Osteoblast (primary cell): ENCODE measurements at places on chromosomes 1 and 21.

GRCh38 chr1:16294219-16295212 lies 57.5 kb upstream of the CPLANE2 start:
- H3K27me3 ChIP-seq, result no peaks in the 10 kb centered on the region
- peaks cover 19% of the 10 kb centered on the region for H3K36me3 ChIP-seq
- H3K27ac ChIP-seq, result no peak overlapping the region

DNA sequence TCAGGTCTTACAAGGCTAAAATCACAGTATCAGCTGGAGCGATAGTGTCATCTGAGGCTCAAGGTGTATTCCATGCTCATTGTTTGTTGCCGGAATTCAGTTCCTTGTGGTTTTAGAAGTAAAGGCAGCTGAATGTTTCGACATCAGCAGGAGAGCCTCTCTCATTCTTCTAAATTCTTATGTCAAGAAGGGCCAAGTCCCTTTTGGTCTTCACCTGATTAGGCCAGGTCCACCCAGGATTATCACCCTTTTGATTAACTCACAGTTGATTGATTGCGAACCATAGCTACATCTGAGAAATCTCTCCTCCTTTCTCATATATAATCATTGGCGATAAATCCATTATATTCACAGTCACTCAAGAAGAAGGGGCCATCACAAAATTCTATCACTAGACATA lies 806.7 kb upstream of the PRMT6 start:
- H3K27me3 ChIP-seq, result no peaks in the 10 kb centered on the region
- no peak overlapping the region for H3K4me3 ChIP-seq
- no peak for DNase-seq
- H3K36me3 ChIP-seq, result no peaks in the 10 kb centered on the region

DNA sequence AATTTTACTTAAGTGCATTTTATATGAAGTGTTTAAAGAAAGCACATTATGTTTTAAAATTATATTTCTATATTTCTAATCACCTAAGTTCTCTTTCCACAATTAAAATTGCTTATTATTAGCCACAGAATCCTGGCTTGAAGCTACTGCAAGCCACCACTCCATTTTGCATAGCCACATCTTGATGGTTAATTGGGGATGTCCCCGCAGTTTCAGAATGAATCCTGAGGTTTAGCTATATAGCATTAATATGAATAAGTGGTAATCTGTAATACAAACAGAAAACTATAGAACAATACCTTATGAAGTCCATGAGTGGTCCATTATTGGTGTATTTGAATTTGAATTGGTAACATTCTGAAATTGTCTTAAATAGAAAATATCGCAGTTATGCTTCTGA lies 11.6 kb upstream of the GOLPH3L start:
- no peak overlapping the region for H3K4me3 ChIP-seq
- DNase-seq, result no peak
- H3K27me3 ChIP-seq, result no peaks in the 10 kb centered on the region
- no peaks in the 10 kb centered on the region for H3K36me3 ChIP-seq

GRCh38 chr1:224768971-224769370 lies 152.9 kb downstream of the CNIH3 start:
- no peaks in the 10 kb centered on the region for H3K36me3 ChIP-seq
- H3K27ac ChIP-seq, result no peak overlapping the region
- peaks cover 10% of the 10 kb centered on the region for H3K27me3 ChIP-seq
- H3K4me3 ChIP-seq, result no peak overlapping the region
- H3K4me1 ChIP-seq, result peaks cover 3% of the 10 kb centered on the region
